ENCODE measurements at places on chromosomes 2 and 18. TPM values are rescaled to one million over a fixed set of nuclear protein-coding genes. Genes with fewer than 3 reads are reported as not detected.

DNA sequence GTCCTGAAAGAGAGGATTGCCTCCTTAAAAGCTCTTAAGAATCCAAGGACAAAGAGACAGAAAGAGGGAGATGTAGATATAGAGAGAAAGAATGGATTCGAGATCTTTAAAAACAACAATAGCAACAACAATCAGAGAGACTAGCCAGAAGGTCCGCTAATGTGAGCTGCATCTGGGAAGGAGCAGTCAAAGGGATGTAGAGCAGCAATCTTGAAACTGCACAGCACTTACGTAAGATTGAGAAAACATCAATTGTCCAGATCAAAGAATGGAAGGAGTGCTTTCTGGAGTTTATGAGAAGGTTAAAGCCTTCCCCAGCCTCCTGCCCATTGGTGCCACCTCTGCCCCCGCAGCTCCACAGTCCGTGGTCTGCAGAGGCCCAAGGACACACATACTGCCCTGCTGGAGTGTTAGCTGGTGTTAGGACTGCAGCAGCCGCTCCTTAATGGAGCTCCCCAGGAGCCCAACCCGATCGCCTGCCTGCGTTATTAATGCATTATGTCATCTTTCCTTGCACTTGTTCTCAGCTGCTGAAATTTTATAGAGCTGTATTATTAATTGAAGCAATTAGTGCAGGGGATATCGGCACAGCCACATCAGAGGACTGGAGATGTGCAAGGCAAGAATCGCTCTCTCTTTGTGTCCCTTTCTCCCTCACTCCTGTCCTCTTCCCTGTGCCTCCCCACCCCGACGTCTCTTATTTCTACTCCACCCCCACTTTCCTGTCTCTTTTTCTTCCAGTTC is 94.2 kb upstream of the STPG4 start:
- peak; percentile 60 for DNase-seq

- DNase-seq: peak; percentile 83
Measured at GRCh38 chr2:7930800-7931635, 750.8 kb upstream of the ID2 start.

- DNase-seq: peak; percentile 32
Measured at GRCh38 chr2:127355407-127356008, 32.3 kb downstream of the MAP3K2 start.

GRCh38 chr18:44830581-44830980 is 149.9 kb downstream of the SETBP1 start:
- no peak for DNase-seq

DNA sequence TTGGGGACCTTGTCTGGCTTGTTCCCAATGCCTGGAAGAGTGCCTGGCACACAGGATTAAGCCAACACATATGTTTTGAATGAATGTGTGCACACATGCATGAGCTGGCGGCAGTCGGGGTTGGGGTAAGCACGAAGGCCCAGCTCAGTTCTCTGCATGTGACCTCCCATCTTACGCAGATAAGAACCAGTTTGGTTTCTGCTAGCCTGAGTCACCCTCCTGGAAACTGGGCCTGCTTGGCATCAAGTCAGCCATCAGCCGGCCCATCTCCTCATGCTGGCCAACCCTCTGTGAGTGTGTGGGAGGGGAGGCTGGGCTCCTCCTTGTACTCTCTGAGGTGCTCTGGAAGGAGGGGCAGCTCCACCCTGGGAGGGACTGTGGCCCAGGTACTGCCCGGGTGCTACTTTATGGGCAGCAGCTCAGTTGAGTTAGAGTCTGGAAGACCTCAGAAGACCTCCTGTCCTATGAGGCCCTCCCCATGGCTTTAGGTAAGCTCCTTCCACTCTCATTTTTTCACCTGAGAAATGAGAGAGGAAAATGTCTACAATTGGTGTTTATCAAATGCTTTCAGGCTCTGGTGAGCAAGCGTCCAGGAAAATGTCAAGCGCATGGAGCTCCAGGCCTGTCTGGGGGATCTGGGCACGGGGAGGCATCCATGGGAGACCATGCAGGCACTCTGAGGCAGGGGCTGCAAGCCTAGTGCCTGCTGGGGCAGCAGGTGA is 9.7 kb upstream of the IL1RN start:
- peak; percentile 98 for DNase-seq

The TTC27 gene
- 13.3 TPM for total RNA-seq

Measured in GM23248 (cell line).